ENCODE measurements at places on chromosomes 11 and 22.
A peak's percentile ranks its signal among the peaks of the same experiment; 100 is the strongest.

DNA sequence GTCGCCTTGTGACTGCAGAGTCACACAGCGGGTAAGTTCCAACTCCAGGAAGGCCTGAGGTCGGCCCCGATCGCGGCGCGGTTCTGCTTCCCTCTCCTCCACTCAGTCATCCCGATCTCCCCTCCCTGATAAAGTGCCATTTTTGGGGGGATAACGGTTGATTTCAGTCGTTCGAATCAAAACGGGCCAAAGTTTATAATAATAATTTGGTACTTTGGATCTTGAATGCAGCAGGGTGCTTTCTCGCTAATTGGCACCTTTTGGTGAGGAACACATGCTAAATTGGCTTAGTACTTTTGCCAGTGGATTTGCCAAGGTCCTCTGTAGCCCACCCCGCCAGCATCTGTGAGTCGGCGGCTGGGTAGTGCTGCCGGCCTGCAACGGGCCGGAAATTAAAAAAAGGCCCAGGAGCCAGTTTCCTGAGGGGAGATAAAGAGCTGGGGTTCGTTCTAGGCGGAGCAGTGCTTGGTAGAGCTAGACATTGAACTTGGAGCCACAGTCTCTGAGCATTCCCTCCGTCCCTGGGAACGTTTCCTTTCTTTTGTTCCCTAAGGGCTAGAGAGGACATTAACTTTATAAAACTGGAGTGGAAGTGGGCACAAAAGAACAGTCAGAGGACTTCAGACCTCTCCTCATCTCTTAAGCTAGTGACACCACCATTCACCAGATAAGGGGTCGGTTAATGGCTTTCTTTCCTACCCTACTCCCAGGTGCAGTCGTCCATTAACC, 997 bp downstream of the UBE2L3 start:
- peak; percentile 48 for DNase-seq

DNA sequence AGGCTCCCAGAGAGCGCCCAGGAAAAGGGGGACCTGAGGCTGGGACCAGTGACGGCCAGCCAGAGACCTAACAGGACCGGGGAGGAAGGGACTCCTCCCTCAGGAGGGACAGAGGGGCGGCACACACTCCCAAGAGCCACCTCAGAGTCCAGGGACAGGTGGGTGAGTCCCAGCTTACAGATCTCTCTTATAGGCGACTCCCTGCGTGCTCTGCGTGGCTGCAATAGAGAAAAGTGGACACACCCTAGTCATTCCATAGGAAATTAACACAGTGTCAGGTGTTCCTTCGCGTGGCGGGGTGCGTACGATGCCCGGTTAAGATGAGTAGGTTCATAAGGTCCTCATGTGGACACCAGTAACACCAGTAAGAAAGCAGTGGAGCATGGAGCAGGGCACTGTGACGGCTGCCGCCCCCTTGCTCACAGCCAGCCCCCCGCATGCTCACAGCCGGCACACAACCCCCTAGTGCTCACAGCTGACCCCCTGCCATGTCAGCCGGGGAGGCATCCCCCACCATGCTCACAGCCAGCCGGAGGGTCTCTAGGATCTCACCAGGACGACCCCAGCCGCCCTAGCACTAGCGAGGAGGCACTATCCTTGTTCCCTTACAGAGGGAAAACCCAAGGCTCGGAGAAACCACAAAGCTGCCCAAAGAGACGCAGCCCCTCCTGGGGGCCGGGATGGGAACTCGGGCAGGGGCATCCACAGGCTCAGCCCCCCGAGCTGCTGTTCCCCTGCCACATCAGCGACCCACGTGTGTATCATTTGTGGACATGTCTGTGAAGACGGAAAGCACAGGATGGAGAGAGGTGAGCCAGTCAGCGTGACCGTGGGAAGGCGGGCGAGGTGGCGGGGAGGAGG, 426.8 kb downstream of the TBC1D22A start:
- peak; percentile 12 for DNase-seq

DNA sequence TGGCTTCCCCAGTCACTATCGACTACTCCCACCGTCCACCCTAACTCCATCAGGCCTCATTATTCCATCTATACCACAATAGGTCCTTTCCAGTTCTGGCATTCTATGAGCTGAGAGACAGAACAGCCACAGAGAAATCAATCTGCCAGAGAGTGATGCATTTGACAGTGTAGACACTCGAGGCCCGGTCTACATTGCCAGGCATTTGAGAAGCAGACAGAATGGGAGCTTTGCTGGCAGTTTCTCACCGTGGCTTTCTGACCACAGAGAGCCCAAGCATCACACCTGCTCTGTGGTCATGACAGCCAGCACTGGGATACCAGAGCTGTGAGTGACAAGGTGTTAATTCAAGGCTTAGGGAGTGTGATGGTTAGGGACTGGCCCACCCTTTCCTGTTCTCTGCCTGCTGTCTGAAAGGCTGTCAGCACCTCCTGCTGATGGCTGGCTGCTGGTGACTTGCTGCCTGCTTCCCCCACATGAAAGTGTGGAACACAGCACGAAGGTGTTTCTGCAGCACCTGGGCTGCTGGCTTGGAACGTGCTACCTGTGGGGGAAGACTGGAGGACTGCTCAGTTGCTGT, 137.8 kb downstream of the KIRREL3 start:
- DNase-seq: no peak

GRCh38 chr11:118820412-118821357, 29.7 kb upstream of the DDX6 start:
- DNase-seq: no peak

- no peak for DNase-seq
Observed at GRCh38 chr22:38793317-38793716, 626 bp downstream of the DNAL4 start.

DNA sequence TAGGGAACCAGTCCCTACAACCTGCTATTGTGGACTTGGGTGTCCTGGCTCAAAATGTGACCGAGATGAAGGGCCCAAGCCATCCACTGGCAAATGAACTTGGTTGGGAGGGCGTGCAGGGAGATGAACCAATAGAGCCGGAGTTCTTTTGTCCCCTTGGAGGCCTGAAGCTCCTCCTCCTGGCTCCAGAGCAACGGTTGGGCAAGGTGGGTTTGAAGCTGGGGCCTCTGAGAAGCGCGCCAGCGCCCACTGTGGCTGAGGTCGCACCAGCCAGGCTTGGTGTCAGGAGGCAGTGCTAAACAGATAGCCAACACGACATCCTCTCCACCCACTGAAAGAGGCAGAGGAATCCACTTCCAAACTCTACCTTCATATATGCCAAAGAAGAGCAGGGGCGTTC, 36.0 kb upstream of the PACSIN2 start:
- DNase-seq: no peak

DNA sequence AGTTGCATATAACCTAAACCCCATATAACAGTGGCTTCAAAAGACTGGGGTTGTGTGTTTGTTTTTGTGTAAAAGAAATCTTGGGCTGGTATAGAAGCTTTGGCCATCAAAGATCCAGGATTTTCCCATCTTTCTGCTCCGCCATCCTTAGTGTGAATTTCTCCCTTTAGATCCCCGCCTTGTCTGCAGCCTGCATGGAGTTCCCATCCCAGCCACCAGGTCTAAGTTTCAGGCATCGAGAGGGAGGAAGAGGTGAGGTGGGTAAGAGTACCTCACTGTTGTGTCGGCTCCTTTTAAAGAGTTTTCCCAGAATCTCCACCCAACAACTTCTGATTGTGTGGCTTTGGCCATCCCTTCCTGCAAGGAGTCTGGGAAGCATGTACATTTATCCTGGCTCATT, 195.5 kb upstream of the SORL1-AS1 start:
- DNase-seq: no peak

DNA sequence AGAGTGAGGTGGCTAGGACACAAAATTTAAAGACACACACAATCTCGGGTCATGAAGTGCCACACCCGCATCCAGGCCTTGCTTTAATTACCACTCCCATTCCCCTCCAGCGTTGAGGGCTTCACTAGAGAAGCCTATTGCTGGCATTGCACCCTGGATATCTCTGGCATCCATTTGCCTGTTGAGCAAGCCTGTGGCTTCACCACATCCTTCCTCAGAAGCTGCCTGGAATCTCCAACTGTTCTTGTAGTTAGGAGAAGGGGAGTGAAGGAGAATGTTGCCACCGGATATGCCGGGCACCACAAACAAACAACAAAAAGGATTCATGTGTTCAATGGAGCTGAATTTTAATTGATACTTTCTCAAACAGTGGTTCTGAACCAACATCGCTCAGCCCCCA, 34.4 kb upstream of the RCN1 start:
- no peak for DNase-seq
